ENCODE measurements at places on chromosomes 12 and 14. TPM values are rescaled to one million over a fixed set of nuclear protein-coding genes. Genes with fewer than 3 reads are reported as not detected.

The KRT1 gene
- total RNA-seq, result not detected

The CNTN1 gene
- total RNA-seq, result 0.13 TPM

The LAG3 gene
- total RNA-seq, result 0.14 TPM

The HSP90AA1 gene
- total RNA-seq, result 705 TPM

Data from thoracic aorta endothelial cell (primary cell).